ENCODE measurements at places on chromosomes 1 and 21. TPM values are rescaled to one million over a fixed set of nuclear protein-coding genes. Genes with fewer than 3 reads are reported as not detected.
A peak's percentile ranks its signal among the peaks of the same experiment; 100 is the strongest.

TRPM2 gene
- total RNA-seq, result 0.46 TPM

ZNF670 gene
- total RNA-seq, result 1.3 TPM

MTARC2 gene
- 8.7 TPM for total RNA-seq

DNA sequence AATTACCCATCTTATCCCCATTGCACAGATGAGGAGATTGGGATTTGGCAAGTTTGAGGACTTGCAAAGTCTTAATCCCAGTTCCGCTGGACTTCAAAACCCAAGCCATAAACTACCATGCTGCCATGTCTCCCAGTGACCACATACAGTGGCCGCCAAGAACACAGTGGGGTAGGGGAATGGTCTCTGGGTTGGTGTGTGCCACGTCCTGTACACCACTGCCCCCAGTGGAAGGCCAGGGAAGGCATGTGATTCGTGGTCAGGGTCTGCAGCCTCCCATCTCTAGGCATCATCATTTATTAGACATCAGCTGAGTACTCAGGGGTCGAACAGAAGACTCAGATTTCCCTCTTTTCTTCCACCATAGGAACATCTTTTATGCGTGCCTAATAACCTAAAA lies 76.0 kb downstream of the MAN1C1 start:
- DNase-seq, result no peak
- no peaks in the 10 kb centered on the region for H3K36me3 ChIP-seq
- H3K27ac ChIP-seq, result no peak overlapping the region
- no peak overlapping the region for H3K4me3 ChIP-seq

- no peak overlapping the region for H3K27ac ChIP-seq
- no peaks in the 10 kb centered on the region for H3K27me3 ChIP-seq
- H3K36me3 ChIP-seq, result no peaks in the 10 kb centered on the region
- H3K4me3 ChIP-seq, result no peak overlapping the region
- no peak for DNase-seq
Measured at GRCh38 chr21:37765221-37765900, 150.9 kb downstream of the KCNJ6 start.

DNA sequence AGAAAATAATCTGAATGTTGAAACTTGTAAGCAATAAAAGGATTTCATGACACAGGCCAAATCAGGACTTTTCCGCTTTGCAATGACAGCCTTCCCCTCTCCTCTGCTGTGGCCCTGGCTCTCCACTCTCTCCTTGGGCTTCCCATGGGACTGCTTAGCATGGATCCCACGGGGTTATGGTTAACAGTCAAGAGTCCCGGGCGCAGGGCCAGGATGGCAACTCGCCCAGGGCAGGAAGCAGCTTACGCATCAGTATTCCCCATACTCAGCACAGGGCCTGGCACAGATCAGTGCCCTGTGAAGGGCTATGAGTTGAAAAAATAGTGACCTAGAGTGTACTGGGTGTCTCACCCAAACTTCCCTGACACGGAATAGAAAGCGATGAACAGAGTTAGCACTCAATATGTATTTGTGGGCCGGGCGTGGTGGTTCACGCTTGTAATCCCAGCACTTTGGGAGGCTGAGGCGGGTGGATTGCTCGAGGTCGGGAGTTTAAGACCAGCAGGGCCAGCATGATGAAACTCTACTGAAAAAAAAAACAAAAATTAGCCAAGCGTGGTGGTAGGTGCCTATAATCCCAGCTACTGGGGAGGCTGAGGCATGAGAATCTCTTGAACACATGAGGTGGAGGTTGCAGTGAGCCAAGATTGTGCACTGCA lies 29.1 kb upstream of the GRHL3 start:
- no peak overlapping the region for H3K4me3 ChIP-seq
- H3K27me3 ChIP-seq, result no peaks in the 10 kb centered on the region
- no peaks in the 10 kb centered on the region for H3K36me3 ChIP-seq
- peak overlapping the region; percentile 57 for H3K27ac ChIP-seq
- H3K4me1 ChIP-seq, result peaks cover 5% of the 10 kb centered on the region

- peaks cover 9% of the 10 kb centered on the region for H3K4me1 ChIP-seq
- H3K36me3 ChIP-seq, result no peaks in the 10 kb centered on the region
- no peak for DNase-seq
- no peak overlapping the region for H3K4me3 ChIP-seq
- H3K27ac ChIP-seq, result no peak overlapping the region
- H3K27me3 ChIP-seq, result no peaks in the 10 kb centered on the region
Measured at GRCh38 chr1:183498342-183498991, 26.2 kb downstream of the SMG7 start.

DNA sequence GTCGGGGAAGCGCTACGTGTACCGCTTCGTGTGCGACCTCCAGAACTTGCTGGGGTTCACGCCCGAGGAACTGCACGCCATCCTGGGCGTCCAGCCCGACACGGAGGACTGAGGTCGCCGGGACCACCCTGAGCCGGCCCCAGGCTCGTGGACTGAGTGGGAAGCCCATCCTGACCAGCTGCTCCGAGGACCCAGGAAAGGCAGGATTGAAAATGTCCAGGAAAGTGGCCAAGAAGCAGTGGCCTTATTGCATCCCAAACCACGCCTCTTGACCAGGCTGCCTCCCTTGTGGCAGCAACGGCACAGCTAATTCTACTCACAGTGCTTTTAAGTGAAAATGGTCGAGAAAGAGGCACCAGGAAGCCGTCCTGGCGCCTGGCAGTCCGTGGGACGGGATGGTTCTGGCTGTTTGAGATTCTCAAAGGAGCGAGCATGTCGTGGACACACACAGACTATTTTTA lies 17.1 kb downstream of the ETS2 start:
- no peak overlapping the region for H3K4me3 ChIP-seq
- no peak for DNase-seq
- no peaks in the 10 kb centered on the region for H3K27me3 ChIP-seq
- peaks cover 32% of the 10 kb centered on the region for H3K4me1 ChIP-seq

- peak overlapping the region; percentile 84 for H3K27ac ChIP-seq
- no peaks in the 10 kb centered on the region for H3K4me1 ChIP-seq
- H3K27me3 ChIP-seq, result no peaks in the 10 kb centered on the region
- H3K4me3 ChIP-seq, result no peak overlapping the region
- H3K36me3 ChIP-seq, result peaks cover 80% of the 10 kb centered on the region
Measured at GRCh38 chr1:228347181-228347580, 59.5 kb downstream of the TRIM11 start.

DNA sequence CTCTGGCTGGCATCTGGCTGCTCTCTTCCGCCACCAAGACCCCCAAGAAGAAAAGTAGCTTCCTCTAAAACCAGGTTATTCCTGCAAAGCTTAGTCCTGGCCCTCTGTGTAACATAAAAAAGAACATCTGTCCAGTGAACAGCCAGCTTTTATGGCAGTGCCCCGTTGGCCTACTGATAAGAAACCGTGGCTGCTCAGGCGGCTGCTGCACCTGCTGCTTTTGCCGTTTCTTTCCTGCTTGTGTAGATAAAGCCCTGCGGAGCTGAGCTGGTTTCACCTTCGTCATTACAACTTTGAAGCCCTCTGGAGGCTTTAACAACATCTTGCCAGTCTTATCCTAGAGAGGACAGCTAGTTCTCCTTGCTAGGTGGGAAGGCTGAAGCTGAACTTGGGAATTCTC lies 20.5 kb downstream of the ELAPOR1 start:
- H3K4me3 ChIP-seq, result no peak overlapping the region
- no peak overlapping the region for H3K27ac ChIP-seq
- H3K4me1 ChIP-seq, result peaks cover 14% of the 10 kb centered on the region
- no peaks in the 10 kb centered on the region for H3K27me3 ChIP-seq

- H3K27ac ChIP-seq, result peak overlapping the region; percentile 26
- H3K4me1 ChIP-seq, result peaks cover 25% of the 10 kb centered on the region
Measured at GRCh38 chr1:91697861-91698260, 188.1 kb downstream of the TGFBR3 start.

DNA sequence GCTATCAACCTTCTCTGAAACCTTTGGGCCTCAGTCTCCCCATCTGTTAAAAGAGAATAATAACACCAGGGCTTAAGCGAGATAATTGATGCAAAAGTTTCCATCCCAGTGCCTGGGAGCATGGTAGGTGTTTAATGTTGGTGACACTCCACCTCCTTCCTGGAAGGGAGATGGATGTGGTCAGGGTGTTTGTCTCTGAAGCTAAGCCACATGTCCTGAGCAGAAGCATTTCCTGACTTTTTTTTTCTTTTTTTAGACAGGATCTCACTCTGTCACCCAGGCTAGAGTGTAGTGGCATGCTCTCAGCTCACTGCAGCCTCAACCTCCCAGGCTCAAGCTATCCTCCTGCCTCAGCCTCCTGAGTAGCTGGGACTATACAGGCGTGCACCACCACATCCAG lies 72.6 kb upstream of the HMGB4 start:
- DNase-seq, result no peak
- H3K27ac ChIP-seq, result no peak overlapping the region
- H3K4me1 ChIP-seq, result no peaks in the 10 kb centered on the region
- no peaks in the 10 kb centered on the region for H3K36me3 ChIP-seq

DNA sequence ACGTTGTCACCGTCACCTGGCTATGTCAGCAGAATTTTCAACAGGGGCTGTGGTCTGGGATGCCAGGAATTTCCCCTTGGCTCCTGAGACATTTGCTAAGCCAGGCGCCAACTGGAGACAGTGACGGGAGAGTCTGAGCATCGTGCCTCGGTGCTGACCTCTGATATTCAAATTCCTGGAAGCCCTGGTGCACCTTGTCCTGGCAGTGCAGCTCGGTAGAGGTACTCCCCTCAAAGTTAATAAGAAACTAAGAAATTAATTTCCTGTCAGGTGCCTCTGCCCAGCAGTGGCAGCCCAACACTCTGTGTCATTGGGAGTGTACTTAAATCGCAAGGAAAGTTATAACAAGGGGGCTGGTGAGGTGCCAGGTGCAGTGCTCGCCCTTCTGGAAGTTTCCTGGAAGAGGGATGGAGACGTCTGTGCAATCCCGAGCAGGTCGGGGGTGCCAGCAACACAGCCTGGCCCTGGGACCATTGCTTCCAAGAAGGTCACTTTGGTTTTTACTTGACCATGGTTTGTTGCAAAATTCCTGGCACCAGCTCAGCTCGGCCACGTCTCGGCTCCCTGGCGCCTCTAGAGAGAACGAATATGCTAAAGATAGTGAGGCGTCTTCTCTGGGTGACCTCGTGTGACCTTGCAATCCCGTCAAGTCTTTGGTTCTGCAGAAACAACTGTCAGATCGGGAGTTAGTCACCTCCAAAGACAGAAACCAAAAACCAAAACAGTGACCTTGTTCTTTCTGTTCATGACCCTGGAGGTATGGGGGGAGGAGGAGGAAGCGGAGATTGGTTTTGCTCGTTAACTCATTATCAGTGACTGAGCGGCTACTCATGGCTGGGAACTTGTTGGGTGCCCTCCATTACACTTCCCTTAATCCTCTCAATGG lies 149.5 kb upstream of the VAMP3 start:
- H3K4me1 ChIP-seq, result peaks cover 13% of the 10 kb centered on the region
- no peak for DNase-seq
- no peak overlapping the region for H3K4me3 ChIP-seq
- H3K27me3 ChIP-seq, result no peaks in the 10 kb centered on the region
- no peak overlapping the region for H3K27ac ChIP-seq
- H3K36me3 ChIP-seq, result no peaks in the 10 kb centered on the region
